ENCODE measurements at places on chromosomes 5 and 9. TPM values are rescaled to one million over a fixed set of nuclear protein-coding genes. Genes with fewer than 3 reads are reported as not detected.

Gene IFNA21
- not detected for total RNA-seq

- DNase-seq: no peak
These were observed 48.9 kb upstream of the CPEB4 start for GRCh38 chr5:173839117-173839713.

GRCh38 chr5:135979510-135979909 is 24.7 kb upstream of the LECT2 start:
- no peak for DNase-seq

DNA sequence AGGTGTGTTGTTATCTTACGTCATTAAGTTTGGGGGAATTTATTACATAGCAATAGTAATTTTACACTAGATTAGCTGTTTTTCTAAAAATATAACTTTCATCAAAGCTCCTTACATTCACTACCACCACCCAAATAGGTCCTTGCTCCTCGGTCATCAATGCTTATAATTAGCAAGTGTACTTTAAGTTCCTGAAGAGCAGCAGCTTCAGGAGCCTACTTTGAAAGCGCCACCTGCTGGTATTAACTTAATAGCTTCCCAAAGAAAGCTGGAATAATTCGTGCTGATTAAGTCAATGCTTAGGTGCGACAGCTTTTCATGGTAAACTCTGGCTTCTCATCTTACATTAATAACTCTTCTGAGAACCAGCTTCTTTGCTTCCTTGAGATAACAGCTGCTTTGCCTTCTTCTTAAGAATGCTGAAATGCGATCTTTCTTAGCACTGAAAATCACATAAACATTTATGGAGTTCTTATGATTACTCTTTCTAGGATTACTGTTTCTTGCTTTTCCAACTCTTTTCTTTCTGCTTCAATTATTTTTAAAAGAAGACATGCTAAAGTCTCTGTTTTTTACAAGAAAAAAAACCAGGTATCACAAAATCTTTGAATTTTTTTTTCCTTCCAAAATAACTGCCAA is 10.0 kb upstream of the C5 start:
- peak; percentile 59 for DNase-seq

- DNase-seq: no peak
These were observed 306.2 kb upstream of the PUM3 start for GRCh38 chr9:3150074-3150473.

DNA sequence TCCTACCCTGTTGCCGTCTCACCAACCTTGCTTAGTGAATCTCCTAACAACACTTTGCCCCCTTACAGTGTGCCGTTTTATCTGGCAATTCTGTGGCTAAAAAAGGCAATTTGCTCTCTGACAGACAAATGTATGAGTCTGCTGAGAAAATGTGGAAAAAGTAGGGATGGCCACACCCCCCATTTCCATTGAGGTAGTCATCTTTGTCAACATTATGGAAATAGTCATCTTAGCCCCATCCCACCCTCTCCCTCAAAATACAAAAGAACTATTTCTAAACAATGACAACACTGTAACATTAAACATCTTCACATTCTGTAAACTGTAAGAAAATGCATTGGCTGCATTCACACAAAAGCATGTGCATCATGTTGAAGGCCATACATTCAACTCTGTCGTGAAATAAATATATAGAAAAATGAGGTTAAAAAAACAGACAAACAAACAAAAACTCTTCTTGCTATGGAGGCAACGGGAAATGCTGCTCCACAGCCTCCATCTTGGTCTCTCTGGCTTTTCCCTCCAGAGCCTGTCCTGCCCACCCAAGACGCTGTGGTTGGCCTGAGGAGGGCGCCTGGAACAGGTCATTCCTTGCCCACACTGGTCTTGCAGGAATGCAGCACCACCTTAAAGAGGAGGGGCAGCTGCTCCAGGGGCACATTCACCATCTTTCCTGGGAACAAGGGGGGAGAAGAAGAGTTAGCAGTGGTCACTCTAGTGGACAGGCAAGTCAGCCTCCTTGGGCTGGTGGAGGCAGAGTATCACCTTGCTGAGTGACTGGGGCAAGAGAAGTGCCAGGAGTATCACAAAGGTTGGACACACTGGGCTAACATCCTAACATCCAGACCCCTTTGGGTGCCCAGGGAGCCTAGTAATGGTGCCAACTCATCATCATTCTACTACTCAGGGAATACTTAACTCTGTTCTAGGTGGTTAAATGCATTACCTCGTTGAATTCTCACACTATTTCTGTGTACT is 15.2 kb upstream of the NR5A1 start:
- no peak for DNase-seq

- no peak for DNase-seq
These were observed 16.3 kb downstream of the AKNA start for GRCh38 chr9:114371343-114371944.

DNA sequence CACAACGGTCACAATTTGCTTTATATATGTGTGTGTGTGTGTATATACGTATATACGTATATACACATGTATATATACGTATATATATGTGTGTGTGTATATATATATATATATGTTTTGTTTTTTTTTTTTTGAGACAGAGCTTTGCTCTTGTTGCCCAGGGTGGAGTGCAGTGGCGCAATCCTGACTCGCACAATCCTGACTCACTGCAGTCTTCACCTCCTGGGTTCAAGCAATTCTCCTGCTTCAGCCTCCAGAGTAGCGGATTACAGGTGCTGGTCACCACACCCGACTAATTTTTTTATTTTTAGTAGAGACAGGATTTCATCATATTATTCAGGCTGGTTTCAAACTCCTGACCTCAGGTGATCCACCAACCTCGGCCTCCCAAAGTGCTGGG is 3.1 kb downstream of the RNF38 start:
- no peak for DNase-seq

DNA sequence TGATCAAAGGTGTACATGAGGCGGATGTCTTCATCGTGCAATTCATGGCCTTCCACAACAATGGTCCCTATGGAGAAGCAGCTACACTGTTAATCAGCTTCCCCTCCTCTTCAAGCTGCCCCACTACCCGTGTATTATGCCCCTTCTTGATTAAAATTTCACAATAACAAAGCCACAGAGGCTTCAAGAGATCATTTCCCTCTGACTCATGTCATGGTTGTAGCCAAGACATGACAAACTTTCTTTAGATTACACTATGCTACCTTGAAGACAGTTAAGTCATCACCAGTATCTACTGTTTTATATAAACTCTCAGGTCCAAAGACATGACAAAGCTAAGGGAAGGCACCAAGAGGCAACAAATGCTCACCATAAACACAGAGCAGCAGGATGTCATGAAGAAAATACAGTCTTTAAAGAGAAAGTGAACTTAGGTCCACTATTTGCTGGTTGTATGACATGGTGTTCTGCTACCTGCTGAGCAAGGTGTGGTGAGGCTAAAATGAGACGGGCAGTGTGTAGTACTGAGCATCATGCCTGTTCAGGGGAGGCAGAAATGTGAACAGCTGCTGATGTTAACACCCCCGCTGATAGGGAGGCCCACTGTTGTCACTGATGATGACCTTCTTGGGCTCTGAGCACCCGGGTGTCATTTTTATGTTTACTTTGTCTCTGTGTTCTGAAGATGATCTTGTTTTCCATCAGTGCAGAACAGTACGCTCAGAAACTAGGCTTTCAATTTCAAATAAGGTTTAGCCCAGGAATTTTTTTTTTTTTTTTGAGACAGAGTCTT is 48.3 kb downstream of the IARS1 start:
- DNase-seq: no peak

Gene IL5
- not detected for total RNA-seq

Gene CSF1R
- 11.0 TPM for total RNA-seq

Gene FBXL17
- 30.4 TPM for total RNA-seq

Gene TAF11L7
- total RNA-seq: not detected

DNA sequence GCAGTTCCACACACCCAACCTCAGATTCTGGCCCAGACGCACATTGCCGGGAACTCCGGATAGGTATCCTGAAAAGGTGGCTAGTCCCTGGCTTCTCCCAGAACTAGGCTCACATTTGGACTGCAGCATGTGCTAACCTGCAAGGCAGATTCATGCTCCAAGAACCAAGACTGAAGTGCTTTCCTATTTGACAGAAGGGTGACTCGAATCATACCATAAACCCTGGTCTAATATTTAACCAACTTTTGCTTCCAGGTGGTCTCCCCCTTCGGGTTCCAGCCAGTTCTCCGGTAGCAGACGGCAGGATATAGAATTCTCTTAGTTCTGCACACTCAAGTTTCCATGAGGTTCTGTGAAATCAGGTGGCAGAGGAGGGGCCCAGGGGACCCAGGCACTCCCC is 7.6 kb downstream of the PTGES start:
- DNase-seq: no peak

DNA sequence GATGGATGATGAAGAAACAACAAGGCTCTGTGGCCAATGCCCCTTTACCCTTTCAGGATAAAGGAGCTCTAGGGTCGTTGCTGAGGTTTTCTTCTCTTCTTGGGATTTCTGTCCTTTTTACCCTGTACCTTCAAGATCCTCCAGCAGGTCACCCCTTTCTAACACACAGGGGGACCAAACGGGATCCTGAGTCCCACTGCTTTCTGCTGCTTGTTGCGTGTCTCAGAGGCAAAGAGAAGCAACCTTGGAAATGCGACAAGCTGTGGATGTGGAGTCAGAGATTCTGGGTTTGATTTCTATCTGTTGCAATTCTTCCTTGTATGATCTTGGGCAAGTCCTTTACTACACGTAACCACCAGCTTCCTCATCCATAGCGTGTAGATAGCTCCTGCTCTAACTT is 20.5 kb downstream of the GLRA1 start:
- DNase-seq: no peak

GRCh38 chr5:131952301-131952857 is 6.9 kb upstream of the MEIKIN start:
- DNase-seq: no peak

DNA sequence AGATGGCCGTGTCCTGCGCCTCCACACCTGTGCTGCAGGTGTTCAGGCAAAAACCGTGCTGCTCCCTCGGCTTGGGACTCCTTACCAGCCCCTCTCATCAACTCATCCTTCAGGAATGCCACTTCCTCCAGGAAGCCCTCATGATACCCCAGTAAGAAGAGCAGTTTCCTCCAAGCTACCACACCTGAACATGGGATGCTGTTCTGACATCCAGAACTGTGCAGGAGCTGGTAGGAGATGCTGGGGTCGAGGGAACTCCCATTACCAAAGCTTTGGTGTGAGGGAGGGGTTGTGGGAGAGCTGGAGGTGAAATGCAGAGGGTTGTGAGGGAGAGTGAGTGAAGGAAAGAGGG is 18.9 kb downstream of the CARD19 start:
- DNase-seq: no peak

Gene FST
- total RNA-seq: 6.0 TPM

DNA sequence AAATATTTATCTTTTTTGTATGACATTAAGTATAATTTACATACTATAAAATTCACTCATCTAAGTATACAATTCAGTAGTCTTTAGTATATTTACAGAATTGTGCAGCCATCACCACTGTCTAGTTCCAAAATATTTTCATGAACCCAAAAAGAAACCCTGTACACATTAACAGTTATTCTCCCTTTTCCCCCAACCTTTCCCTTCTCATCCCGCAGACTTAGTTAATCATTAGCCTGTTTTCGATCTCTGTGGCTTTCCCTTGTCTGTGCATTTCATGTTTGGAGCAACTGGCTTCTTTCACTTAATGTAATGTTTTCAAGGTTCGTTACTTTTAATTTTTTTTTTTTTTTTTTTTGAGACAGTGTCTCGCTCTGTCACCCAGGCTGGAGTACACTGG is 37.5 kb downstream of the MTREX start:
- DNase-seq: no peak

GRCh38 chr5:135373736-135374515 is 25.1 kb downstream of the MACROH2A1 start:
- no peak for DNase-seq

Gene SLC6A18
- total RNA-seq: not detected

Gene ESM1
- not detected for total RNA-seq

Gene MCTP1
- total RNA-seq: 5.0 TPM

DNA sequence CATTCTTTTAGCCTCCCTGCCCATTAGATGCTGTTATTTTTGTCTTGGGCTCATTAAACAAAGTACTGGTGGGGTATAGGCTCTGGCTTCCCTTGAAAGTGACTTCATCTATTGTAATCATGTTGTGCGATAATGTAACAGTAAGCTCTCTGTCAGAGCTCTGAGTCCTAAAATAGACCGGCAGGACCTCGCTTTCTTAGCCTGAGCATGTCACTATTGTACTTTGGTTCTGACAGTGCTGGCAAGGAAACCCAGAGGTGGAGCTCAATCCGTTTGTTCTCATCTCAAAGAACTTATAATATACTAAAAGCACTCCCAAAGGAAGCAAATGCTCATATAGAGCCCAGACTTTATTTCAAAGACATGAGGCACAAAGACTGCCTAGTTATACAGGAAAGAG is 339.1 kb upstream of the CCNH start:
- no peak for DNase-seq

GRCh38 chr9:97907046-97907445 is 15.3 kb downstream of the TRMO start:
- DNase-seq: no peak

Gene ACTBL2
- total RNA-seq: not detected

GRCh38 chr9:86361176-86361575 is 7.0 kb upstream of the TUT7 start:
- DNase-seq: no peak

GRCh38 chr5:158898185-158899177 is 201.2 kb downstream of the EBF1 start:
- DNase-seq: no peak

- no peak for DNase-seq
These were observed 97.4 kb downstream of the TMC1 start for GRCh38 chr9:72618811-72619210.

DNA sequence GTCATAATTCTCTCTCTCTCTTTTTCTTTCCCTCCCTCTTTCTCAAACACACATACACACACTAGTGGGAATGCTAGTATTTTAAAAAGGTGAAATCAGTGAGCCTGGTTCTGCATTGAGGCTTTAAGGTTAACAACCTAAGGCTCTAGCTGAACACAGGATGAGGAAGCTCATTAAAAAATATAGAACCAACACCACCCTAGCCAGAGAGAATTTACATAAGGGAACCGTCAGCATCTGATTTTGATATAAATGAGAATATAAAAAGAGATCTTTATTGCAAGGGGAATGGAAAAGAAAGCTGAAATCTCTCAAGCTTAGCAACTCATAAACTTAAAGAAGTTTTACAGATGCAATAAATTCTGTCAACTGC is 100.5 kb downstream of the MAMDC2 start:
- DNase-seq: no peak

- no peak for DNase-seq
These were observed 2.4 kb upstream of the SMC2 start for GRCh38 chr9:104091708-104092107.

GRCh38 chr5:74579215-74579614 is 61.3 kb downstream of the ENC1 start:
- no peak for DNase-seq

Gene ENC1
- total RNA-seq: 78.1 TPM

Measured in prostate gland (tissue), 2 donors.